ENCODE measurements at places on chromosomes 5 and 9.

DNA sequence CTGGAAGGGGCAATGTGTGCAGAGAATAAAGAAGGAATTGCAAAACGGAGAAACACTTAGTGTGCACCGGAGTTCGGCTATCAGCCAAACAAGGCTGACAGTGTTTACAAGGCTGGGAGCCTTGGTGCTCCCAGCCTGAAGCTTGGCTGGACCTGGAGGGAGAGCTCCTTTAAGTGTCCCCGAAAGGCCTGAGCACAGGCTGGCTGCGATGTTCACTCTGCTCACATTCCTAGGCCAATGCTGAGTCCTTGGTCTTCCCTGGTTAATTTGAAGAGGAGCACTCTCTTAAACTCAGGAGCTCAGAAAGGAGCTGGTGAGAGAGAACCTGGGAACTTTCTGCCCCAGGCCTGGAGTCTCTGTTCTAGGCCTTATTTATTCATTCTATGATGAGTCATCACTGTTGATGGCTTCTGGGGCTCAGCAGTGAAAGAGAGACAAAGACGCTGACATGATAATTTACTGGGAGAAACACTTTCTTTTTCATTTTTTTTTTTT lies 88.6 kb upstream of the MYO10 start:
- no peak for DNase-seq

DNA sequence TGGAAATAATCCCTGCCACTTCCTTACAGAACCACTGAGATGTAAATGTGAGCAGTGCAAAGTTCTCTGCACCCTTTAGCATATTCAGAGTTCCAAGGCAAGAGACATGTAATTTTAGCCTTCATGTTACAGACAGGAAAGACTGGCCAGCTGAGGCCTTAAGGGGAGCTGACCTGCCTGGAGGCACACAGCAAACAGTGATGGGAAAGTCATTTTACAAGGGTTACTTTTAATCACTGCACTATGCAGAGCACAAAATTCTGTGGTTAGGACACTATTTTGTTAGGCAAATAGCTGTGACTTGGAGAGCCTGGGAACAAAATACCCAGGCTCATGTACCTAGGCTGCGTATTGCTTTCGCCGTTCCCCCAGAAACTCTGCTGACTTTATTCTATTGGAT lies 30.2 kb upstream of the TNIP1 start:
- no peak for DNase-seq

DNA sequence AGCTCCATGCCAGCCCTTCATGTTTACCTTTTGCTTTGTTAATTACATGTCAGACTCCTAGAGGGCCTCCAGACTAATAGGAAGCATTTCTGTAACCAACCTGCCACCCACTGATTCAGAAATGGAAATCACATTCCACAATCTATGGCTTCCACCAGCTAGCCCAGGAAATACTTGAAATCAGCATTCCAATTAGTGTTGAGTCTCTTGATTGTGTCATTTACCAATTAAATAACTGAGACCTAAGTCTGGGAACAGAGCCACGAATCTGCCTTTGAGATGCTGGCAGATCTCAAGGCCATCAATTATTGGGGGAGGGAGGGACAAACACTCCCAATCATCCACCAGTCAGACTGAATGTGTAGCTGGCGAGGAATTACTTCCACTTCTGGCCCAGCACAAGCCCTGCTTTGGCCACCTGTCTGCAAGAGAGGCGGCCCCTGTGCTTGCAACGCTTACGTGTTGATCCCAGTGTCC lies 27.4 kb upstream of the SAP30L start:
- DNase-seq, result no peak

GRCh38 chr5:39869396-39869795 lies 444.6 kb upstream of the DAB2 start:
- no peak for DNase-seq

- DNase-seq, result no peak
Observed at GRCh38 chr5:79590396-79590999, 21.7 kb upstream of the TENT2 start.

- DNase-seq, result no peak
Observed at GRCh38 chr5:62564101-62564500, 14.5 kb upstream of the LRRC70 start.

DNA sequence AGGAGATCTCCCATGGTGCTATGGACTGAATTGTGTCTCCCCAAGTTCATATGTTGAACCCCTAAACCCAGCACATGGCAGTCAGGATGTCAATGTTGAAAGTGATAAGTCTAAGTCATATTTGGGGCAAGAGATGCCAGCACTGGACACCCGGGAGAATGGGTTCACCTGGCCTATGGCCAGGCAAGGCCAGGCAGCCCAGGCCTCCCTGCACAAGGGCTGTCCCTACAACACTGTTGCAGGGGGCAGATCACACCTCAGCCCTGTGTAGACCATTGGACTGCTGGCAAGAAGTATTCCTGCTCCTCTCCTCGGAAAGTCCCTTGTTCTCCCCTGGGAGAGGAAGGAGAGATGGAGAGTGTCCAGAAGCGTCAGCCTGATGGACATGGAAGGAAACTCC lies 240.5 kb downstream of the GADD45G start:
- DNase-seq, result no peak

GRCh38 chr5:107337281-107337680 lies 333.5 kb downstream of the EFNA5 start:
- DNase-seq, result no peak

- DNase-seq, result no peak
Observed at GRCh38 chr9:77672183-77672582, 24.1 kb upstream of the GNA14 start.

GRCh38 chr9:1639166-1639565 lies 376.0 kb upstream of the SMARCA2 start:
- DNase-seq, result no peak

DNA sequence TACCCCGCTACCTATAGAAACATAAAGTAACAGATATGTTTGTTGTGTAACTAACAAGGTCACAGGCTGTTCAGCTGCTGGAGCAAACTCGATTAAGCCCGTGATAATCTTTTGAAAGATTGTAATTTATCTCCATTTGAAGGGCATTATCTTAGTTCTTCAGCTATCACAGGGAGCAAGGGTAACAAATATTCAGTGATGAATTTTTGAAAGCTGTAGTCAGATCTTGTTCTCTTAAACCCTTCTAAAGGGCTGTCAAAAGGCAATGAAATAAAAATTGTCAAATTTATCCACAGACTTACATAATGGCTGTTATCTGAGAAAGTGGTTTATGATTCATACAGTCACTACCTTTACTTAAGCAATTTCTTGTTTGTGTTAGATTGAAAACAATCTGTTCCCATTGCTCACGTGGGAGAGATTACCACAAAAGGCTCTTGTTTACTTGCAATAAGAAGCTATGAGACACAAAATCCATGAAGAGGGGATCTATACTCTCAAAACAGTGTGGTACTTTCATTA lies 78.3 kb upstream of the ZNF608 start:
- no peak for DNase-seq

DNA sequence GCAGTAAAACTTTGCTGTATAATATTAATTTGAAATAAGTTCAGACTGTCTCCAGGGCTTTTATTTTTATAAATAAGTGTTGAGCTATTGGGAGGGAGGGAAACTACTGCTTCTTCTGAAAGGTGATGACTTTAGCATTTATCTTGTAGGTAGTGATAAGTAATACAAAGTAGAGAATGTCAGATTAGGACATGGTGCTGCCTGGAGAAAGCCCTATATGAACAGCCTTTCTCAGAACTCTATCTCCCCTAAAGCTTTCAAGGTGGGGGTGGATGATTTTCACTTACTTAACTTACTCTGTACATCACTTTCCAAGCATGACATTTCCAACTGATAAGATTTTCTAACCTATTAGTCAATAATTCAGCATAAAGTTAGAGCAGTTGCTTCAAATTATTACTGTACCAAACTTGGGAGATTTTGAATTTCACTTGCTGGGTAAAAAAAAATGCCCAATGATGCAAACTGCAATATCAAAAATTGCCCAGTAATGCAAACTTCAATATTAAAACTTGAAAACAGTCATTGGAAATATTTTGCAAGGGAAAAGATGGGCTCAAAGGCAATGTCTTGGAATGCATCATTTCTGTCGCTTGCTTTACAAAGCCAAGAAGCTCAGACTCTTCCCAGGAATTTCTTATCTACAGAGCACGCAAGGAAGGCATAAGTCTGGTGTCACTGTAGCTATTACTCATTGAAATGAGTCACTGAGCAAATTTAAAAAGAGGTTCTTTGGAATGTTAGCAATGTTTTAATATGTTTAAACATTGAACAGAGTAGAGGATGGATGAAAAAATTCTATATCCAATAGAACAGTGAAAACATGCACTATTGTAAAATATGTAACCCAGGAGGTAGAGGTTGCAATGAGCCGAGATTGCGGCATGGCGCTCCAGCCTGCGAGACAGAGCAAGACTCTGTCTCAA lies 569.5 kb downstream of the PSAT1 start:
- DNase-seq, result no peak

DNA sequence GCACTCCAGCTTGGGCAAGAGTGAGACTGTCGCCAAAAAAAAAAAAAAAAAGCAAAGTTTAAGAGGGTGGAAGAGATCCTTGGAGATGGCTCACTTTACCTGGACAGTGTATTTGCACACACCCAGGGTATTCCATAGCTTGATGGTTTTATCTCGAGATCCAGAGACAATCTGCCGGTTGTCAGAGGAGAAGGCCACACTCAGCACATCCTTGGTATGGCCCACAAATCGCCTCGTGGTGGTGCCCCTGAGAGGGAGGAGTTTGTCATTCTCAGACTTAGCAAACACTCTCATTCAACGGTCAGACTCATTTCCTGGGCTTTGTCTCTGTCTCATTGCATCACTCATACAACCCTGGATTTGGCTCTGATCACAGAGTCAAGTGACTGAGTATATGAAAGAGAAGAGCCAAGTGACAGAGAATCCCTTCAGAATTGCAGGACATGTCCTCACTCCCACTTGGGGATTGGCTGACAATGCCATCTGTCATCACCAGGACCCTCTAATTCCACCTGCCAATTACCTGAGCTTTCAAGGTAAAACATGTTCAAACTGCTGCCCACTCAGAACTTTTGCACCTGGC lies 2.2 kb downstream of the RACK1 start:
- DNase-seq, result no peak

DNA sequence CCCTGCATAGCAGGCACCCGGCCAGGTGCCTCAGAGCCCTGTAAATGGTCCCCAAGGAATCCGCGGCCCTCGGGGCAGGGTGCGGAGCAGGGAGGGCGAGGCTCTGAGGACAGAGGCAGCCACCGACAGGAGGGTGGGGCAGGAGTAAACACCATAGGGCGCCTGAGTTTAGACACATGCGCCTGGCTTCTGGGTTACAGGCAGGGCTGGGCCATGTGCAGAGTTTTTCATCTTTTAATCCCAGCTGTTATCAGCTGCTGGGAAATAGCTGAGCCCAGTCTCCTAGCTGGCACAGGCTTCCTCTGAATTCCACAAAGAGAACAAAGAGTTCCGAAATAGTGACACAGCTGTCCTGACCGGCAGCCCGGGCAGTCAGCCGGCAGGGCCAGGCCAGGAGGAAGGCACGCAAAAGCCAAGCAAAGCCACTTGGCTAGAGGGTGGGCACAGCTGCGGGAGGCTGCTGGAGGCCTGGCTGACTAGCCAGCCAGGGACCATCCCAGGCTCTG lies 98.9 kb upstream of the PHYKPL start:
- no peak for DNase-seq

GRCh38 chr5:125044491-125045282 lies 298.2 kb upstream of the ZNF608 start:
- no peak for DNase-seq

GRCh38 chr5:92064993-92065392 lies 681.9 kb upstream of the ARRDC3 start:
- no peak for DNase-seq

DNA sequence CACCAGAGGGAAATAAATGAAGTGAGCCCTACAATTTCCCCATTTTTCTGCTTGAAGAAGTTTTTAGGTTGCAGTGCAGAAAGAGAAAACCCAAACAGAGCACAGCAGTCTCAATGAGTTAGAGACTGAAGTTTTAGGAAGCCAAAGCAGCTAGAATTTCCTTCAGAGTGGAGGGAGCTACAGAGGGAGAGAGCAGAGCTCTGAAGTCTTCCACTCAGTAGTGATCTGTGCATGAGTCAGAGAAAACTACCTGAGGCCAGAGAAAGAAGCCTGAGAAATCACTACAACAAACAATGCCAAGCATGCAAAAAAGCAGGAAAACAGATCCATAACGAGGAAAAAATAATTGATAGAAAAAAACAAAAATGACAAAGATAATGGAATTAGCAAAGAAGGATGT lies 17.9 kb upstream of the NDUFB6 start:
- DNase-seq, result no peak

- no peak for DNase-seq
Observed at GRCh38 chr5:39955156-39955555, 530.4 kb upstream of the DAB2 start.

- no peak for DNase-seq
Observed at GRCh38 chr5:163005949-163006348, 431.4 kb upstream of the CCNG1 start.

- no peak for DNase-seq
Observed at GRCh38 chr5:39500551-39501175, 75.9 kb upstream of the DAB2 start.

DNA sequence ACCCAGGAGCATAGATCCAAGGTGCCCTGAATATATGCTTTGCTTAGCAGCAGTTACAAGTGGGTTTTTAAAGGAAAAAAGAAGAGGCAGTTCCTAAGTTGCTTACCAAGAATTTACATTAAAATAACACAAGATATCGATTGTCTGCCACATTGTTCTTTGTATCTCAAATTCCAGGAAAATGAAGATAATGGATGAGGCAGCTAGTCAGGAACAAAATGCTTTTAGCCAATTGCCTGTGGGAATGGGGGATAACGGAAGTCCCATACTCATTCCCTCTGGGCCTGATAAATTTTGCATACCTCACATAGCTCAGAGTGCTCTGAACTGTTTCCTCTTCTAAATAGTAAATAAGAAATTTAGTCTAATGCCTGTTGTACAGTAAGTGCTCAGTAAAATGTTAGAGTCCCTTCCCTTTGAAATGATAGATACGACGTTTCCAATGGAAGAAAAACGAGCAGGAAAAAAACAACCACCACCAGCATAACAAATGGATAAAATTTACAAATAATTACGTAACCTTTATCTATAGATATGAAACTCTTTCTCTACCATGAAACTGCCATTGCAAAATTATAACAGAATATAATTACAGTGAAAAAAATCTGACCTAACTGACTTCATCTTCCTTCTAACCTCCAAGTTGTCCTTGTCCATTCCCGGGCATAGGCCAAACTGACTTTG lies 35.5 kb upstream of the TENT2 start:
- no peak for DNase-seq

Data from glutamatergic neuron (in vitro differentiated cells).